ENCODE measurements at places on chromosomes 12 and 14.

GRCh38 chr14:20667957-20668356, 16.4 kb upstream of the RNASE4 start:
- no peak for DNase-seq

DNA sequence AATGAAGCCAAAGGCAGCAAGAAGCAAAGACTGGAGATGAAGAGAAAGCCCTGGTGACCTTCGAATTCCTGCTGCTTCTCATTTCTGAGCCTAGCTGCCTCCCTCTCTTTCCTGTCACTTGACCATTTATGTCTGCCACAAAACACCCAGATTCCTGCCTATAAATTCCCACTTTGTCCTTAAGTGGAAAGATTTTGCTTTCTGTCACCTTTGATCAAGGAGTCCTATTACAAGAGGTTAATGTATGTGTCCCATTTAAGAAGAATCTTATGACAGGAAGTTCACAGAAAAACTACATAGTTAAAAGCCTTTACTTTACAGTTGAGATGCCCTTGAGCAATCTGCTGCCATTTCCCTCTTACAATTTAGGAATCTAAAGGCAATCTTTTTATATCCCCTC, 155.7 kb downstream of the GALC start:
- DNase-seq = no peak

GRCh38 chr12:43964033-43964432, 128.2 kb downstream of the TMEM117 start:
- DNase-seq = no peak

- DNase-seq = no peak
Measured at GRCh38 chr12:24281341-24281740, 331.9 kb upstream of the SOX5 start.

GRCh38 chr12:48420039-48420775, 52.2 kb upstream of the ANP32D start:
- no peak for DNase-seq

GRCh38 chr12:113955109-113955970, 10.8 kb downstream of the RBM19 start:
- no peak for DNase-seq

- no peak for DNase-seq
Measured at GRCh38 chr14:90743826-90744225, 72.4 kb downstream of the TTC7B start.

DNA sequence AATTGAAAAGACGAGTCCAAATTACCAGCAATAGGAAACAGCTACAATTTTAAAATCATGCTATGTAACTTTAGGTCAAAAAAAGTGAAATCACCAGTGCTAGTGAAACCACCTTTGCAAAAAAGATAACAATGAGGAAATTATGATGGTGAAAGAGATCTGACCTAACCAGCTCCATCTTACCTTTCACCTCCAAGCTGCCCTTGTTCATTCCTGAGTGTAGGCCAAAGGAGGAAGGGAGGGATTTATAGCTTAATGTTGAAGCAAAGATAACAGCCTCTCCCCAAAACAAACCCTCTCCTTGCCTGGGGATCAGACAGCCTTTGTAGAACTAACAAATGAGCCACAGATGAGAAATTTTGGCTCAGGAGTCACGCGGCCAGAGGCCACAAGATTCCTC, 83.2 kb upstream of the EIF5 start:
- no peak for DNase-seq

- no peak for DNase-seq
Measured at GRCh38 chr14:94548999-94549985, 11.9 kb upstream of the SERPINA4 start.

DNA sequence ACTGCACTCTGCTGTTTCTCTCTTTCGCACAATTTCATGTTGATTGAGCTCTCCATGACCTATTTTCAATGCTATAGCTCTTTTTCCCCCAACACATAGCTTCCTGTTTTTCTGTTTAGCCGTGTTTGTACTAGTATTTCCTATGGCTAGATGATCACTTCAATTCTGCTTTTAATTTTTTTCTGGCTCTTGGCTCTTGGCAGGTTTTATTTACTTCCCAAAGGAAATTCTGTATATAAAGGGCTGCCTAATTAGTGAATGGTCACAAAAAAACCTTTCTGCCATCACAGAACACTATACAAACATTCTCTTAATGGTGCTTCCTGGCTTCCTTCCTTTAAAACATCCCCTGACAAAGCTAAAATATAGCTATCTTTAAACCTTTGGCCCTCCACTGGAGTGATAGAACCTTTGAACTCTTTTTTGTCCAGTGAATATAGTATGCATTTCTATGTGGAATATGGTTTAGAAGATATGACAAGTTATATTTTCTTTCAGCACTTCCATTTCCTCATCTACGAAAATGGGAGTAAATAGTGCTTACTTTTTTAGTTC, 88.2 kb downstream of the RASSF9 start:
- DNase-seq = no peak

GRCh38 chr12:10069976-10070375, 28.8 kb downstream of the CLEC1A start:
- no peak for DNase-seq

- peak; percentile 12 for DNase-seq
Measured at GRCh38 chr12:74538491-74539258, 1.0 kb downstream of the ATXN7L3B start.

DNA sequence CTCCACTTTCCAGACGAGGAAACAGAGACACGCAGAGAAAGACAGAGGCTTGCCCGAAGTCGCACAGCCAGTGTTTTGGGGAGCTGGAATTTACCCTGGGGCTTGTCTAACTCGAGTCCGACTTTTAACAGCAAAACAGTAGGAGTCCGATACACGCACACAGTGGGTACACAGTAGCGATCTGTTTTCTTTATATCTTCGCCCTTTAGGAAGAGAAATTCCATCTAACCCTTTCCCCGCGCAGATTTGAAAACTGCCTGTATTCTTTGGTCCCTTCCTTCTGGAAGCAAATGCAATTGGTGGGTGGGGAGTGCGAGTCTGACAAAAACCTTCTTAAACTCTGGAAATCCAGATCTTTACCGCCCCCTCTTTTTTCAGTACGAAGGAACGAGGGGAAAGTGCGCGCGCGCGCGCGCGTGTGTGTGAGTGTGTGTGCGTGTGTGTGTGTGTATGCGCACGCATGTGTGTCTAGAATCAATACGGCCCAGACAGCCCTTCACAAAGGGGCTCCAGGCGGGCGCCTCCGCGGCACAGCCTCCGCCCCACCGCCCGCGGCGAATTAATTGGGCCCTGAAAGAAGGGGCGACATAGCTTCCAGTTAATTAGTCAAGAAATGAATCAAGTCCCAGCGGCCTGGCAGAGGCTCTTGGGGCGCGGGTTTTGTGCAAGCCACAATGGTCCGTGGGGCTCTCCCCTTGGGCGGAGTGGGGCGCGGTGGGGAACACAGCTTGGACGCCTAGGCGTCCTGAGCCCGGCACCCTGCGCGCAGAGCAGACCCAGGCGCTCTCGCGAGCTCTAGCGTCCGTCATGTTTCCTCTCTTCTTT, 14.0 kb upstream of the TBX3 start:
- no peak for DNase-seq

DNA sequence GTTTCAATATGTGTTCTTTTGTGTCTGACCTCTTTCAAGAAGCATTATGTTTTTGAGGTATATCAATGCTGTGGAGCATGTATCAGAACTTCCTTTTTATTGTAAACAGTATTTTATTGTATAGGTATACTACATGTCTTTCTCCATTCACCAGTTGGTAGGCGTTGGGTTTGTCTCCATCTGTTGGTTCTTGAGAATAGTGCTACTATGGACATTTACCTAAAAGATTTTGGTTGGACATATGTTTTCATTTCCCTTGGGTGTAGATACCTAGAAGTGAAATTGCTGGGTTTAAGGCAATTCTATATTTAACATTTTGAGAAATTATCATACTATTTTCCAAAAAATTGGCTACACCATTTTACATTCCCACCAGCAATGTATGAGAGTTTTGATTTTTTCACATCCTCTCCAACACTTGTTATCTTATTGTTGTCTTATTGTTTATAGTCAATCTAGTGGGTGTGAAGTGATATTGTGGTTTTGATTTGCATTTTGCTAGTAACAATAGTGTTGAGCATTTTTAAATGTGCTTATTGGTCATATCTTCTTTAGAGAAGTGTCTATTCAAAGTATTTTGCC, 409.2 kb downstream of the IPO8 start:
- DNase-seq = no peak

- no peak for DNase-seq
Measured at GRCh38 chr14:32469388-32470160, 140.5 kb downstream of the AKAP6 start.
